ENCODE measurements at places on chromosomes 13 and 19.
A peak's percentile ranks its signal among the peaks of the same experiment; 100 is the strongest.

DNA sequence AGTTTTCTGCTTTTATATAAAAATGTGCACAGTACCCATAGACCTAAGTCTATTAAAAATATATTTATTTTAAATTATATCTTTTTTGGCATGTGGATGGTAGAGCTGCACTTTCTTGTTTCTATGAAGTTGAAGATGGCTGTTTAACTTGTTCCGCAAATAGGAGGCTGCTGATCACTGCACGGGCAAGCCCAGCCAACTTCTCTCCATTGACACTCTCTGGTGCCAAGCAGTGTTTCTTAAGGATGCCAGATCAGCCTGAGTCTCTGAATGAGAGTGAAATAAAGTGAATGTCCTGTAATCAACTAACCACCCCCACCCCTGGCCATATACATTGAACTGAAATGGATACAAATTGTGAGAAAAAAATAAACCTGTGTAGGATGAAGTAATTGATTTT, 202.9 kb upstream of the KLHL1 start:
- no peak for DNase-seq

DNA sequence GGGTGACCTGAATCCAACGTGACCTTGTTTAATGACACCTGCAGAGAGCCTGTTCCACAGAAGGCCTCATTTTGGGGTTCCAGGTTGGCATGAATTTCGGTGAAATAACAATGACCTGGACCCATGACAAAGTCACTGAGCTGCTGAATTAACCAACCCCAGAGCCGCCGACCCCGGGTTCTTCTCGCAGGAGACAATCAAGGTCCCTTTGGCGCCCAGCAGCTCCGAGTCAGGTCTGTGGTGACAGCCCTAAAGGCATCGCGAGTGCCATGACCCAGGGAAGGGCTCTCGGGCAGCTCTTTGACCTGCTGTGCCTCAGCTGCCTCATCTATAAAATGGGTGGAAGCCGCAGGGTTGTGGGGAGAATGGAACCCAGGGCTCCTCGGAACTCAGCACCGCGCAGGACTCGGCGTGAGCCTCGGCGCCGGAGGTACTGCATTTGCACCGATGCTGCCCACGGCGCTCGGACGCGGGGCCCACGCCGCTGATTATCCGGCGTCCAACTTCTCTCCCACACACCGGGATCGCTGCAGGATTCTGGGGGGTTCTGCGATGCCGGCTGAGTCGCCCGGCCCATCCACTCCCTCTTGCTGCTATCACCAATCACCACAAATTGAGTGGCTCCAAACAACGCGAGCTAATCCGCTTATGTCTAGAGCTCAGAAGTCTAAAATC, 5.7 kb downstream of the SHC2 start:
- no peak for DNase-seq

DNA sequence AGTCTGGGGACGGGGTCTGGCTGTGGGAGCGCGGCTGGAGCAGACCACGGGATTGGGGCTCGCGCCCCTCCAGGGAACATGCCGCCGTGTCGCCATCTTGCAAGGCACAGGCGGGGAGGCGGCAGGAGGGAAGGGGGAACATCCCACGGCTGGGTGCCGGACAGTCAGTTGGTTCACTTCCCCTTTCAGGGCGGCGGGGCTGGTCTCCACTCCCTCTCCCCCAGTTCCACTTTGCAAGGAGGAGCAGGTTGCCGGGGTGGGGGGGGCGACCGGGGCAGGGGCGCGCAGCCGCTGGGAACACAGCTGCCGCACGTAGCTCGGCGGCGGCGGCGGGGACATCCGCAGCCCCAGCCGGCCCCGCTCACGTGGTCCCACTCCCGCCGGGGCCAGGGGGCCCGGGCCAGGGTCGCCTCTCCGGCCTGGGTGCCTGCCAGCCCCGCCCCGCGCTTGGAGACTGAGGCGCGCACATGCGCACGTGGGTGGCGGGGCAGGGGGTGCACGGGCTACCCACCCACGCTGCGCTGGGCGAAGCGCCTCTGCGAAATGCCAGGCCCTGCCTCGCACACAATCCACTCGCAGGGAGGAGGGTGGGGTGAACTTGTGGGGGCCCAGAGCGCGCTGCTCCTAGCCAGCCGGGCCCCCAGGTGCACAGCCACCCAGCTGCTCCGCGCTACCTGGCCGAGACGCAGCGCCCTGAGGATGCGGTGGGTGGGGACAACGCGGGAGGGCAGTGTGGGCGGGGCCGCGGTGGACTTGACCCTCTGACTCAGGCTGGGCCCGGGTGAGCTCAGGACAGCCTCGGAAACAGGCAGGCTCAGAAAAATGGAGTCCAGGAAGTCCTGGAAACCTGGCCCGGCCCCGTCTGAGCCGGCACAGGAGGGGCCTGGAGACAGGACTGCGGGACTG, 6.4 kb downstream of the KLF16 start:
- DNase-seq: peak; percentile 44

DNA sequence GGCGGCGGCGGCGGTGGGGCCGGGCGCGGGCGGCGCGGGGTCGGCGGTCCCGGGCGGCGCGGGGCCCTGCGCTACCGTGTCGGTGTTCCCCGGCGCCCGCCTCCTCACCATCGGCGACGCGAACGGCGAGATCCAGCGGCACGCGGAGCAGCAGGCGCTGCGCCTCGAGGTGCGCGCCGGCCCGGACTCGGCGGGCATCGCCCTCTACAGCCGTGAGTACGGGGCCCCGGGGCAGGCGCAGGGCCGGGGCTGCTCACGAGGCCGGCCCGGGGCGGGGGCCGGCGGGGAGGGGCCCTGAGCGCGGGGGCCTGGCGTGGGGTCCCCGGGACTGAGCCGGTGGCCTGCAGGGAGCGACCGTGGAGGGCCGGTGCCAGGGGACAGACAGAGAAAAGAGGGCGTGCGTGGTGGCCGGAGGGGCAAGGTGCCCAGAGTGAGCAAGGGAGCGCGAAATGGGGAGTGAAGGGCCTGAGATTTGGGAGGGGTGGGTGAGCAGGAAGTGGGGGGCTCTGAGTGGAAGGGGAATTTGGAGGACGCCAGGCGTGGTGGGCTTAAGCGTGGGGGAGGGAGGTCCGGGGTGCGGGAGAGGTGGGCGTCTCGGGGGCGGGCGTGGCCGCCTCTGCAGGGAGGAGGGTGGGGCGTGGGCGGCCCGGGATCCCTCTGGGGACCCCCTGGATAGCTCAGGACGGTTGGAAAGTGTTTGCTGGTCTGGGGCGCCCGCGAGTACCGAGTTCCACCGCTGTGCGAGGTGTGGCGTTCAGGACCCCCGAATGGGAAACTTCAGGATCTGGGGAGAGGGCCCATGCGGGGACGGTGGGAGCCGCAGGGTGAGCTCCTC, 575 bp downstream of the CARM1 start:
- peak; percentile 22 for DNase-seq

- DNase-seq: peak; percentile 45
Observed at GRCh38 chr19:34217952-34218817, 36.2 kb upstream of the GARRE1 start.

DNA sequence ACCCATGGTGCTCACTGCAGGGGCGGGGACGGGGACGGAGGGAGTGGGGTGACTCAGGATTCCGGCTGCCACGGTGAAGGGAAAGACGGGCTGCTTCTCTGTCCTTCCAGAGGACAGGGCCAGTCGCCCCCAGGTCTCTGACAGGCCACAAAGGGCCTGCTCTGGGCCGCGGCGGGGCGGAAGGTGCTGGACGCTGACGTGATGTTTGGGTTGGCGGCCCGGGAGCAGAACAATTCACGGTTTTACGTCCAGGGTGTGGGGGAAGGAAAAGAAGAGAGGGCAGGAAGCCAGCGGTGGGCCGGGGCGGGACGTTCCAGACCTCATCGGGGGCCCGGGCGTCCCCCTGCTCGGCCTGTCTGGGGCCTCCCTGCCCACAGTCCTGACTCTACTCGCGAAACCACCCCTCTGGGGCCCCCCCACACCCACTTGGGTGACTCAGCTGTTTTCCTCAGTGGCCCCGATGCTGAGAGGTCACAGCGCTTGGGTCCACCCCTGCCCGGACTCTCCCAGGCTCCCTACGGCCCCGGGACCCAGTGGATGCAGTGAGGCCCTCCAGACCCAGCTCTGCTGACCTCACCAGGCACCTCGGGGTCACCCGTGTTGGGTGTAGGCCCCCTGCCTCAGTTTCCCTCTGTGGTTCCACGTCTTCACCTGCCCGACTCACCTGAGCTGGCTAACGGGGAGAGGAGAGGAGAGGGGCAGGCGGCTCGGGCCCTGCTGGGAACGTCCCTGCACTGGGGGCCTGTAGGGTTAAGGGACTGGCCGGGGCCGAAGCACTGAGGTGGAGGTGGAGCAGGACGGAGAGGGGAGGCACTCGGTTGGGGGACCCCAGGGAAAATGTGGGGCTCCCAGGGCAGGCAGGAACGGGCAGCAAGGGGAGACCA, 29.2 kb downstream of the PIP5K1C start:
- no peak for DNase-seq

- DNase-seq: no peak
Observed at GRCh38 chr13:39025433-39025839, 12.5 kb downstream of the PROSER1 start.

DNA sequence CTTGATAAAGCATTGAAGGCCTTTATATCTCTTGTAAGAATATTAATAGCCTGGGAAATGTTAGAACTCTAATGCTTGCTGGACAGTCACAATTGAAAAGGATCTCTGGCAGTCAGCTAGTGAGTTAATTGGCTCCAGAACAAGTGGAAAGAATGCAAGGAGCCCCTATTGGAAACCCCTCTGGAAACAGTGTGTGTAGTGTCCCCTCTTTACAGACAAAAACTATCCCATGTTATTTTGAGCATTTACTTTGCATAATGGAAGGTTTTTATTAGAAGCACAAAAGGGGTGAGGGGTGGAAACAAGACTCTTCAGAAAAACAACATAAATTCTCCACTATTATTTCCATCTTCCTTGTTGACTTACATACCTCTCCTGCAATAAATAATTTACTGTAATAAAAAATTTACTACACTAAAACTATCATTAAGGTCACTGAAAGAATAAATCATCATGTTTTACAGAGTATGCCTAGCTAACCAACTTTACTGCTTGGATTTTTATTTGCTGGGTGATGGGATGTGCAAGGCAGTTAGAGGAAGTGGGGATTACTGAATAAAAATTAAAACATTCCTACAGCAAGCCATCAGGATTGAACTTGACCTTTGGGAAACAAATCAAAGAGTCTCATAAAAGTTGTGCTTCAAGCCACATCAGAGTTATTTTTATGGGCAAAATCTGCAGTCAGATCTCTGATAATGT, 610.4 kb downstream of the TBC1D4 start:
- DNase-seq: no peak

GRCh38 chr13:70960841-70961443, 852.7 kb upstream of the KLHL1 start:
- no peak for DNase-seq

DNA sequence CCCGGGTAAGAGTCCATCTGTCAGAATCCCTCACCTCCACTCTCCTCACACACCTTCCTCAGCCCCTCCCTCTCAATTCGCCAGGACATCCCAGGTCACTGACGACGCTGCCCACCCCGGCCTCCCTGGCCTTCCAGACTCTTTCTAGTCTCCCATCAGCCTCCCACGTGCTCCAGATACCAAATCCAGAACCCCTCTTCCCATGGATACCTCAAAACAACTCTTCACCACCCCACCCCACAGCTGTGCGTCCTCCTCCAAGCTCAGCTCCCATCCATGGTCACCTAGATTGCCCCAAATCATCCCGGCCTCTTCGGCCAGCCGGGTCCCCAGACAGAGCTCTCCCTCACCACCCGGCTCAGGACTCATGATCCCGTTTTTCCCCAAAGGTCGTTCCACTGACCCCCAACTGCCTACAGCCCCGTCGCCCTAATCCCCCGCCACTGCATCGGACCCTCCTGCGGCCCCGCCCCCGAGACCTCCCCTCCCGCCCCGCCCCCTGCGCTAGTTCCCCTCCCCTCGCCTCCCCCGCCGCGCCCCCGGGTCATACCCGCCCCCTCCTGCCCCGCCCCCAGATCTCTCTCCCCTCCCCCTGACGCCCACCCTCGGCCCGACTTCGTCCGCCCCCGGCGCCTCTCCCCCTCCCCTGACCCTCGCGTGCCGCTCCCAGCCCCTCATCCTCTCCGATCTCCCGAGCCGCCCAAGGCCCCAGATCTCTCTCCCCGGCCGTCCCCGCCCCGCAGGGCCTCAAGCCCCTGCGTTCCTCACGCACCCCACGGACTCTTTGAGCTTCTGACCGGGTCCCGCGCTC, 546 bp downstream of the UBXN6 start:
- DNase-seq: peak; percentile 53

DNA sequence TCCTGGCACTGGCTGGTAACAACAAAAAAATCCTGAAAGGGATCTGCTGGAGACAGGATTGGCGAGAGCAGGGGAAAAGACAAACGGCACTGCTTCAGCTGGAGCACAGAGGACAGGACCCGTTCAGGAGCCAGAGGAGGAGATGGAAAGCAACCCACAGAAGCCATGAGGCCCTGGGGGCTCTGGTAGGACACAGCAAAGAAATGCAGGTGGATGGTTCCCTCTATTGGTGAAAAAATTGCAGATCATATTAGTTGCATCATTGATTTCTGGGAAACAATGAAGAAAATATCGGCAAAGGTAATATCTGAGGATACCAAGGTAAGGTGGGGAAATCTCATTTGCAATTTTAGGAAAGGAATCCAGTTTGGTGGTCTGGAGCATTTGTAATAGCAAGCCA, 25.7 kb upstream of the TPP2 start:
- DNase-seq: no peak

GRCh38 chr19:41939861-41940730, 11.8 kb upstream of the ERFL start:
- peak; percentile 57 for DNase-seq
